ENCODE measurements at places on chromosomes 3 and 15. TPM values are rescaled to one million over a fixed set of nuclear protein-coding genes. Genes with fewer than 3 reads are reported as not detected.
A peak's percentile ranks its signal among the peaks of the same experiment; 100 is the strongest.

- no peaks in the 10 kb centered on the region for H3K36me3 ChIP-seq
- no peaks in the 10 kb centered on the region for H3K27me3 ChIP-seq
- H3K27ac ChIP-seq = peak overlapping the region; percentile 81
- no peak overlapping the region for H3K4me3 ChIP-seq
- H3K4me1 ChIP-seq = peaks cover 45% of the 10 kb centered on the region
These were observed 85.6 kb upstream of the PSMD6 start for GRCh38 chr3:64108784-64109317.

DNA sequence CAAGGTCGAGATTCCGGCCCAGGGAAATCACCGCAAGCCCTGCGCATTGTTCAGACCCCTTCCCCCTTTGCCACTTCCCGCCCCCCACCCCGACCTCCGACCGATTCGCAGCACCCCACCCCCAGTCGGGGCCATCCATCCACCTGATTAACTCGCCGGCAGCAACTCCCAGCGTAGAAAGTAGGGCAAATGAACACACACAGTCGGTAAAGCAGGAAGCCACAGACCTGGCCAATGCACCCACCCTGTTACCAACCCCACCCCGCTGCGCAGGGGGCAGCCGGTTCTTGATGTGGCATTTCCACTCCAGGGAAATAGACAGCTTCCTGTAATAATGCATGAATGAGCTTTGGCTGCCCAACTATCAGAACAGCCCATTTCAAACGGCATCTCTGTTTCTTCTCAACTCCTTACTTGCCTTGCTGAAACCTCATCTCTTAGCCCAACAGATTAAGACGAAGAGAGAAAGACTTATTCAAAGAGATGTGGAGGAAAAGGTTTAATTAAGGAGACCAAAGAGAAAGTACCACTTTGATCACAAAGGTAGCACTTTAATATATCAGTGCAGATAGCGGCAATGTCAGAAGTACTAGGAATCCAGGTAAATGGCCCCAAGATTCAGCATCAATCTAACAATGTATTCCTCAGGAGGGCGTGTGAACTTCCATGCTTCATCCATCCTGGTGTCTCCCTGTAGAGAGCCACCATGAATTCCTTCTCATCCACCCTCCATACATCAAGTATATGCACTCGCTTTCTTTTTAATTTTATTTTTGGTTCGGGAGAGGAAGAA, 1.9 kb downstream of the TNIK start:
- DNase-seq = no peak
- H3K4me3 ChIP-seq = peak overlapping the region; percentile 86
- H3K27me3 ChIP-seq = peaks cover 40% of the 10 kb centered on the region
- no peak overlapping the region for H3K27ac ChIP-seq
- H3K36me3 ChIP-seq = no peaks in the 10 kb centered on the region

Gene MED12L
- total RNA-seq = 10.8 TPM

GRCh38 chr3:175518459-175518858, 659.3 kb downstream of the NAALADL2 start:
- no peak overlapping the region for H3K27ac ChIP-seq
- no peaks in the 10 kb centered on the region for H3K36me3 ChIP-seq
- peaks cover 21% of the 10 kb centered on the region for H3K4me1 ChIP-seq
- no peaks in the 10 kb centered on the region for H3K27me3 ChIP-seq

Gene PRICKLE2
- 23.2 TPM for total RNA-seq

- H3K27ac ChIP-seq = no peak overlapping the region
- no peak for DNase-seq
- H3K27me3 ChIP-seq = no peaks in the 10 kb centered on the region
- H3K4me1 ChIP-seq = no peaks in the 10 kb centered on the region
- H3K4me3 ChIP-seq = no peak overlapping the region
These were observed 24.9 kb downstream of the PLXND1 start for GRCh38 chr3:129581623-129582022.

Gene C3orf49
- total RNA-seq = not detected

Gene ZNF609
- total RNA-seq = 72.0 TPM

DNA sequence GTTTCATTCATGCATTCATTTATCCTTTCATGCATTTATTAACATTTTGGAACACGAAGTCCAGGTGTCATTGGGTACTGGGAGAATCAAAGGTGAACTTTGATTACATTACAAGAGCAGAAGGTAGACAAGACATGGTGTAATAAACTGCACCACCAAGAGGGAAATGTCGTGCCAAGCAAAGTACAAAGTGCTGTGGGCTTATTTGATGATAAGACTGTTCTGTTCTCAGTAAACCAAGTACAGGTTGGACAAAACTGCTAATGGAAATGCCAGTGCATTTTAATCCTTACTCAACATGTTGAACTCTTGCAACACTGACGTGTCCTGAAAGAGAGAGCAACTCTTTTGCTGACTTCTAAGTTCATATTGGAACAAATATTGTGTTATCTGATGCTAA, 69.4 kb downstream of the MME start:
- H3K27ac ChIP-seq = no peak overlapping the region
- H3K27me3 ChIP-seq = no peaks in the 10 kb centered on the region
- H3K36me3 ChIP-seq = no peaks in the 10 kb centered on the region
- no peak overlapping the region for H3K4me3 ChIP-seq
- DNase-seq = no peak

Gene SPESP1
- total RNA-seq = not detected

- no peaks in the 10 kb centered on the region for H3K36me3 ChIP-seq
- no peak for DNase-seq
- H3K27ac ChIP-seq = no peak overlapping the region
- no peaks in the 10 kb centered on the region for H3K27me3 ChIP-seq
These were observed 117.6 kb downstream of the CHST2 start for GRCh38 chr3:143237077-143237627.

- no peak for DNase-seq
- H3K27me3 ChIP-seq = peaks cover 3% of the 10 kb centered on the region
- H3K27ac ChIP-seq = no peak overlapping the region
These were observed 179.1 kb downstream of the SLC9A9 start for GRCh38 chr3:143668924-143669790.

DNA sequence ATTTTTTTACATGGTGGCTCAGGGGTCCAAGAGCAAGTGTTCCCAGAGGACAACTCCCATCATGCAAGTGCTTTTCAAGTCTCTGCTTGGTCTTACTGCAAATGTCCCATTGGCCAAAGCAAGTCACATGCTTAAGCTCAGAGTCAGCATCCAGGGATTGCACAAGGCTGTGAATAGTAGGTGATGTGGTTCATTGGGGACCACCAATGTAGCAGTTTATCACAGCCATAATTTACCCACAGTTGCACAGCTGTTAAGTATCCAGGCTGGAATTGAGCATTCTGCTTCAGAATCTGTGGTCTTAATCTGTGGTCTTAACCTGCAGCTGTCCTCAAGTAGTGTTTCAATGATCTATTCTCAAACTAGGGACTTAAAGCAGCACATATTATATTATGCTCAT, 71.4 kb upstream of the PLCL2 start:
- peaks cover 4% of the 10 kb centered on the region for H3K27me3 ChIP-seq
- DNase-seq = no peak
- no peak overlapping the region for H3K27ac ChIP-seq
- no peaks in the 10 kb centered on the region for H3K36me3 ChIP-seq
- H3K4me3 ChIP-seq = no peak overlapping the region
- H3K4me1 ChIP-seq = peaks cover 2% of the 10 kb centered on the region

DNA sequence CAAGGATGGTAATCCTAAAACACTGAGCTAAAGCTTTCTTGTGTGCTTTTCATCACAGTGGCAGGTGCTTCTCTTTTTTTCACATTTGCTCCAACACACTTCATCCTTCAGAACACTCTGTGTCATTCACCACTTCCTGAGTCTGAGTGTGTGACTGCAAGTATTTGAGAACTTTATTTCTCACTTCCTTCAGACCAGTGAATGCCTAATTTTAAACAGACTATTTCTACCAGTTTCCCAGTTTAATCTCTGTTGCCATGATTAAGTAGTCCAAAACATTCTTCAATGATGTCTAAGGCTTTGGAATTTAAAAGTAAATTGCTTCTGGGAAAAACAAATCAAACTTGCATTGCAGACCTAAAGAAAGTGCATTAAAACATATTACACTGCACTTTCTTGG, 541.2 kb downstream of the RBMS3 start:
- DNase-seq = no peak
- no peaks in the 10 kb centered on the region for H3K36me3 ChIP-seq
- no peak overlapping the region for H3K4me3 ChIP-seq
- no peaks in the 10 kb centered on the region for H3K27me3 ChIP-seq
- no peaks in the 10 kb centered on the region for H3K4me1 ChIP-seq
- no peak overlapping the region for H3K27ac ChIP-seq

DNA sequence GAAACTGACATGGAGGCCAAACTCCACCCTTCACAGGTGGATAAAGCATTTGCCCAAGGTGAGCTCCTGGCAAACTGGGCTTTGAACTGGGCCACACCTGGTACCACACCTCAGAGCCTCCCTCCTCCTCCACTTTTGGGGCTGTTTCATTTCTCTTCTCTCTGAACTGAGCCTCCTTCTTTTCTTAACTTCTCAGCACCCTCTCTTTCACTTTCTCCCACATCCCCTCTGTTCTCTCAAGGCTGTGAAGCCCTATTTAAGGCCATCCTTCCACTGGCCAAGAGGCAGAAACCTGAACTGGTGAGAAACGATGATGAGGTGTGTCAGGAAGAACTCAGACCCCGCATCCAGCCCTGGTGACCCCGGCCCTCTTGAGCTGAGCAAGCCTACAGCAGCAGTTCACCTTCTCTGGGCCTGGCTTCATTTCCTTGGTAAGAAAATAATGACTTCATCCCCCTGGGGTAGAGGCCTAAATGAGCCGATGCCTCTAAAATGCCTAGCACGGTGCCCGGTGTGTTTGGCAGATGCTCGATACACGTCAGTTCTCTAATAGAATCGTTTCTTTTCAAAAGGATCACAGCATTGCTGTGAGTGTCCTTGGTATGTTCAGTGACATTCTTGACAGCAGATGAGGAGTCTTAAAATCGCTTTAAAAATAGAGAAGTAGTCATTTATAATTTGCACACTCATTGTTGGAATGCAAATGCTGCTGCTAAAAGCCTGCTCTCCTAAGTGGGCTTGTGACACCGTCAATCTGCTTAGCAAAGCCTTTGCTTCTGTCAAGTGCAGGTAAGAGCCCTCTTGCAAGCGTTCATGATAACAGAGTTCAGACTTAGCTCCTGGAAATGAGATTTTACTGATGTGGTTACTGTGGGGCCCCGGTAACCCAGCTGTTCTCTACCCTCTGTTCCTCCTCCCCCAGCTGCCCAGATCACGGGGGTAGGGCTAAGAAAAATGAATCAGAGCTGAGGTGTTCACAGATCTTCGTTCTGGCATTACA, 97.7 kb upstream of the ATP2B2 start:
- DNase-seq = no peak
- H3K27ac ChIP-seq = no peak overlapping the region
- no peak overlapping the region for H3K4me3 ChIP-seq
- H3K36me3 ChIP-seq = no peaks in the 10 kb centered on the region
- H3K4me1 ChIP-seq = no peaks in the 10 kb centered on the region

GRCh38 chr15:74573987-74574386, 33.0 kb downstream of the ARID3B start:
- no peak for DNase-seq
- H3K4me3 ChIP-seq = no peak overlapping the region
- no peaks in the 10 kb centered on the region for H3K27me3 ChIP-seq

Gene SIDT1
- total RNA-seq = not detected

- peaks cover 3% of the 10 kb centered on the region for H3K4me1 ChIP-seq
- H3K27me3 ChIP-seq = peaks cover 36% of the 10 kb centered on the region
- no peak for DNase-seq
- peak within 1 kb of the TSS; percentile 67 for H3K4me3 ChIP-seq
These were observed at the start of gene PPM1M for GRCh38 chr3:52245322-52246263. Gene PPM1M, plus strand, starts transcription at chr3:52245759. Its CDS starts 66 bp downstream, at chr3:52245825.

DNA sequence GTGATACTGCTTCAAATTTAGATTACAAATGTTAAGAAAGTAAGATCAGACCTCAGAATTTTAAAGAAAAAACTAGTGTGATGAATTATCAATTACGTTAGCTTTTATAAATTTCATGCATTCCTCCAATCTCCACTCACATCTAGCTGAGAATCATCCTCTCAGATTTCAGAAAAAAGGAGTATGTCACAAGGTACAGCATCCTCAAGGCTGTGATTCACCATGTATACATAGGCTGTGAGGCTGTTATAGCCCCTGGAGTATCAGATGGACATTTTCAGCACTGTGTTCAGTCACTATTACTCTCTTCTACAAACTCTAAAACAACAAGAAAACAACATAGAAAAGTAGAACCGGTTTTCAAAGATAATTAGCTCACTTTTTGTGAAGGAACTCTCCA, 214.4 kb downstream of the PCCB start:
- H3K4me3 ChIP-seq = no peak overlapping the region
- no peaks in the 10 kb centered on the region for H3K27me3 ChIP-seq
- no peaks in the 10 kb centered on the region for H3K4me1 ChIP-seq
- DNase-seq = no peak

GRCh38 chr15:96699871-96700401, 369.4 kb downstream of the NR2F2 start:
- H3K27me3 ChIP-seq = peaks cover 16% of the 10 kb centered on the region
- no peaks in the 10 kb centered on the region for H3K36me3 ChIP-seq
- H3K4me1 ChIP-seq = peaks cover 26% of the 10 kb centered on the region
- H3K4me3 ChIP-seq = no peak overlapping the region
- DNase-seq = no peak
- H3K27ac ChIP-seq = no peak overlapping the region

- H3K4me1 ChIP-seq = no peaks in the 10 kb centered on the region
- H3K27ac ChIP-seq = no peak overlapping the region
- no peak overlapping the region for H3K4me3 ChIP-seq
These were observed 74.0 kb upstream of the TNFAIP8L3 start for GRCh38 chr15:51168700-51169099.

DNA sequence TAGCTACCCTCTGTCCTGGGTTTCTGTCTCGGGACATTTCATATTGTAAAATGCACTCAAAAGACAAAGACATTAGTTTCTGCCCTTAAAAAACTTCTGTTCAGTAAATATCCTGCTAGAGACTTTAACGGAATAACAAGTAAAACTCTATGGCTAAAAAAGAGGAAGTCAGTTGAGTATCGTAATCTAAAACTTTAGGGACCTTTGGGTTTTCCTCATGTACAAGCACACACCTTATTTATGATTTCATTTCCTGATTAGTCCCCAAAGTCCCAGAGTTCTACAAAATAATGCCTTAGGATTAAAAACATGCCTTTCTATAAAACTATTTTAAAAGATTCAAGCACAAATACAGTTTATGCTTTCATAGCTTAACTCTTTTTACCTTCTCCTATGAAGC, 585.9 kb downstream of the UNC13C start:
- no peak overlapping the region for H3K4me3 ChIP-seq
- DNase-seq = no peak
- no peak overlapping the region for H3K27ac ChIP-seq
- H3K4me1 ChIP-seq = no peaks in the 10 kb centered on the region

Gene ROPN1
- total RNA-seq = not detected

DNA sequence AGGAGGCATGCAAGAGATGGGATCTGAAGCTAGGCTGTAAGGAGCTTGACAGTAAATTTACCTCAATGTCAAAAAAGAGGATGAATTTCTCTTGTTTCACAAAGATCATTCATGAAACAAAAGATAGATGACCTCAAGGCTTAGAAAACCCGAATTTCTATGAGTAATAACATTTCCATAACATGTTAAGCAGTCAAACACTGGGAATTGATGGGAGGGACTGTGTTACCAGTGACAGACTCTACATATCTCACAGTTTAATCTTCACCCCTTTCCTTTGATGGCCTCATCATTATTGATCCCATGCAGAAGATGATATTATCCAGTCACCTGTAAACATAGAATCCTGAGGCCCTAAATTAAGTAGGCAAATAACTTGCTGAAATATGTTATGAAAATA, 53.5 kb upstream of the VGLL3 start:
- H3K36me3 ChIP-seq = no peaks in the 10 kb centered on the region
- H3K27ac ChIP-seq = no peak overlapping the region
- no peak overlapping the region for H3K4me3 ChIP-seq
- no peak for DNase-seq
- no peaks in the 10 kb centered on the region for H3K27me3 ChIP-seq

Gene SYNPR
- 13.3 TPM for total RNA-seq

Gene CLDN11
- total RNA-seq = 2.4 TPM

Measured in progenitor cell of endocrine pancreas (in vitro differentiated cells).